Pancreas (tissue), 10 donors: ENCODE measurements at places on chromosomes 3 and 15. TPM values are rescaled to one million over a fixed set of nuclear protein-coding genes. Genes with fewer than 3 reads are reported as not detected.

Gene SLITRK3
- total RNA-seq = 0.03 TPM

GRCh38 chr3:128736601-128737000 is 10.6 kb downstream of the RAB7A start:
- H3K27ac ChIP-seq = no peak overlapping the region
- H3K36me3 ChIP-seq = no peaks in the 10 kb centered on the region
- no peaks in the 10 kb centered on the region for H3K27me3 ChIP-seq
- no peaks in the 10 kb centered on the region for H3K4me1 ChIP-seq

DNA sequence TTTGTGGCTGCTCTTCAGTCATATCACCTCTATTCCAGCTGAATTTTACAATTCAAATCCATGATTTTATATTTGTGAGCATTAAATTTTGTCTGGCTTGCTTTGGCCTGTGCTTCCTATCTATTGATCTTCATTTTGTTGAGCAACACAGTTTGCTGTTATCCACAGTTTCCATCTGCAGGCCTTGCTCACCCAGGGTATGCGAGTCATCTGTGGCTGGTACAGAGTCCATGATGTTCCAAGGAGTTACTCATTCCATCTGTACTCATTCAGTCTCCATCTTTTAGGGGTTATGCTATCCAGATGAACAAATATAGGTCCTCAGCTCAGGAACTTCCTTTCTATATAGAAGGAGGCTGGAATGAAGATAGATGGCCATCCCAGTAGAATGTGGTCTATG is 70.1 kb upstream of the CCK start:
- H3K27me3 ChIP-seq = no peaks in the 10 kb centered on the region
- no peak overlapping the region for H3K4me3 ChIP-seq
- no peaks in the 10 kb centered on the region for H3K4me1 ChIP-seq
- no peak for DNase-seq
- H3K36me3 ChIP-seq = no peaks in the 10 kb centered on the region
- H3K27ac ChIP-seq = no peak overlapping the region

Gene FRMD4B
- 5.6 TPM for total RNA-seq

DNA sequence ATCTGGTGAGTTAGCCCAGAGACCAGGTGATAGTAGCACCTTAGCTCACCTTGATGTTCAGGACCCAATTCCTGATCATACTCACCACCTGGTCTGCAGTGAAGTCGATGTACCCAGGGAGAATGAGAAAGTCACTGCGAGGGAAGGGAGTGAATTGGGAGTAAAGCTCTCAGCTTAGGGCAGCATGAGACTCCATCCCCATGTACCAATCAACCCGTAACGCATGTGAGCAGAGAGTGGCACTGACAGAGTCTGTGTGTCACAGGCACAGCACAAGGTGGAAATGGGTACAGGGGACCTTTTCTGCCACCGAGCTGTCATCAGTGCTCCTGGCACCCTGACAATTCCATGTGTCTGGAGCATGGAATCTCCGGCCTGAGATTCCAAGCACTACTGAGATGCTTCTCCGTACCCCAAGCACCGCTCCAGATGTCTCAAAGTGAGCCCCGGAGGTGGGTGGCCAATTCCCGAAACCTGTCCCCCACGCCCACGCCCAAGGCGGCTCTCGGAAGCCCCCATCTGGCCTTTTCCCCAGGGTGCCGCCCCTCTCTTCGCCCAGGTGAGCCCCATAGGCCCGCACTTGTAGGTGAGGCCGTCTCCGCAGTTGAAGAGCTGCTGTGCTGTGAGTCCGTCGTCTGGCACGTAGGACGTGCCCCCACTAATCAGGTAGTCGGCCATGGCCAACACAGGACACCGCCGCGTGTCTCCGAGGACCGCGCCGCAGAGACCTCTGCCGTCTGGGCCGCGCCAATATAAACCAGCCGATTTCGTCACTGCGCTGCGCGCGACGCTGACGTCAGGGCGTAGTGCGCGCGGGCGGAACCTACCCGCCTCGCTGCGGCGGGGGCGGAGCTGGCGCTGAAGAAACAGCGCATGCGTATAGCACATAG is at the start of gene IMPDH2:
IMPDH2 (minus strand) TSS at position 726 of the 890 bp plus-strand sequence; CDS start at position 678, 48 bp downstream.
- peak within 1 kb of the TSS; percentile 90 for H3K27ac ChIP-seq
- peak within 1 kb of the TSS; percentile 54 for H3K4me3 ChIP-seq
- H3K27me3 ChIP-seq = no peaks in the 10 kb centered on the region
- DNase-seq = peak; percentile 97
- H3K4me1 ChIP-seq = peaks cover 15% of the 10 kb centered on the region

Gene TRIP4
- 9.1 TPM for total RNA-seq

DNA sequence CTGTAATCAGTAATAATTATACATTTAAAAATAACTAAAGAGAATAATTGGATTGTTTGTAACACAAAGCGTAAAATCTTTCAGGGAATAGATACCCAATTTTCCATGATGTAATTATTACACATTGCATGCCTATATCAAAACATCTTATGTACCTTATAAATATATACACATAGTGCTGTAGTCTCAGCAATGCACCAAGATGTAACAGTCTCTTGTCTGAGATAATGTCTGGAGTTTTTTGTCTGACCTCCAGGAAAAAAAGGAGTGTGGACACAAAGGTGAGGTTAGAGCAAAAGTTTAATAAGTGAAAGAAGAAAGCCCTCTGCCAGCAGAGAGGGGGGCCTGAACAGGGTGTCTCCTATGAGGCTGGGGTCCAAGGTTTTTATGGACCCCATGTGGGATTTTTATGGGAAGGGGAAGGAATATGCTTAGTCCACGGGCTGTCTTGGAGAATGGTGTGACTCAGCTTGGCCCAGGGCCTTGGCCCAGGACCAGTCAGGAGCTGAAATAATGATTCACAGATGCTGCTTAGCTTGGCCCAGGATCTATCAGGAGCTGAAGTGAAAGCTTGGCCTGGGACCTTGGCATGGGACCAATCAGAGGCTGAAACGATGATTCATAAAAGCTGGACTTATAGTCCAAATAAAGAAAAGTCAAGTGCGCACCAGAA is 545.0 kb downstream of the ZPLD1 start:
- no peak overlapping the region for H3K27ac ChIP-seq
- H3K4me3 ChIP-seq = no peak overlapping the region
- peak; percentile 72 for DNase-seq
- H3K36me3 ChIP-seq = no peaks in the 10 kb centered on the region
- no peaks in the 10 kb centered on the region for H3K27me3 ChIP-seq
- peaks cover 6% of the 10 kb centered on the region for H3K4me1 ChIP-seq

Gene GPR87
- total RNA-seq = not detected
